ENCODE measurements at places on chromosomes 12 and 14. TPM values are rescaled to one million over a fixed set of nuclear protein-coding genes. Genes with fewer than 3 reads are reported as not detected.

DNA sequence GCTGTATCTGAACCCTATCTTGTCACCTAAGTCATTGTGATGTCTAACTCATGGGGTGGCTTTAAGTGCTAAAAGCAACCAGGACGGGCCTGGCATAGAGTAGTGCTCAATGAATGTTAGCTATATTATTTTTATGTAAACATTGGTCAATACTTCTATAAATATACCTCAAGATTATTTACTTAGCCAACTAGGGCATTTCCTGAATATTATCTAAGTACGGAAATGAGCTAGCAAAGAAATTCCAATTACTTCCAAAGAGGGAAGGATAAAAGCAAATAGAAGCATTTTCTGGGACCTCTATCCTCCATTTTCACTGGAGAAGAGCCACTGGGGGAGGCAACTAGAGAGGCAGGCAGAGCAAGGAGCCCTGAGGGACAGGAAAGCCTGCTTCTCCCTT, 20.6 kb downstream of the CCDC92 start:
- no peak for DNase-seq

NYNRIN gene
- total RNA-seq, result 4.6 TPM

B3GNT4 gene
- total RNA-seq, result 0.37 TPM

TEAD4 gene
- 17.5 TPM for total RNA-seq

AVPR1A gene
- total RNA-seq, result 36.7 TPM

ACSM4 gene
- total RNA-seq, result not detected

Measured in omental fat pad (tissue), 4 donors.